ENCODE measurements at places on chromosomes 1 and 21.

DNA sequence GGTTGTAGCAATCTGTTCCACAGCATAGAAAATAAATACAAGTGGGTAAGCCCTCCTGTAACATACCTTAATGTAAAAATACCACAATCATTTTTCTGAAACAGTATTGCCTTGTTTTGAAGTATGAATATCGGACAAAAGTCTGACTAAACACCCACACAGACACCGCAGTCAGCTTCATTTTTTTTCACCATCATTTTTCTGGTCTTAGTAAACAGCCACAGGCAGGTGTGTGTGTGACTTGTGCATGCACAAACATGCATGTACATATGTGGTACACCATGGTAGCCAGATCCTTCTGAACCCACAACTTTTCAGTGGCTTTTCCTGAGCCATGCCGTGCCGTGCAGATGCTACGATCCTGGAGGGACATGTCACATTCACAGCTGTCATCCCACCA is 261.7 kb downstream of the PCP4 start:
- DNase-seq, result no peak

DNA sequence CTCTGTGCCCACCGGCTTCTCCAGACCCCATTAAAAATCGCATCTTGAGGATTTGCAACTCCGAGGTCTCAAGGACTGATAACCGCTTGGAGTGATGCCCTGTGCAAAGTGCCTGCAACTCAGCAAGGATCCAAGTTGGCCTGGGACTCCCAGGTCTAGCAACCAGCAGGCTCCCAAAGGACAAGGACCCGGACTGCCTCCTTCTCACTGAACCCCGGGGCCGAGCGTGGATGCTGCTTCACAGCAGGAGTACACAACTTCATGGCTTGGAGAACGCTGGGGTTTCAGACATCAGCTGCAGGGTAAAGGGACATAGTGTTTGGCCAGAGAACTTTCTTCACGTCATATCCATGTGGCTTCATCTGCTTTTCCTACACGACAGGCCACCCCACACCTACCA is 65.2 kb downstream of the ATP5PO start:
- no peak for DNase-seq

DNA sequence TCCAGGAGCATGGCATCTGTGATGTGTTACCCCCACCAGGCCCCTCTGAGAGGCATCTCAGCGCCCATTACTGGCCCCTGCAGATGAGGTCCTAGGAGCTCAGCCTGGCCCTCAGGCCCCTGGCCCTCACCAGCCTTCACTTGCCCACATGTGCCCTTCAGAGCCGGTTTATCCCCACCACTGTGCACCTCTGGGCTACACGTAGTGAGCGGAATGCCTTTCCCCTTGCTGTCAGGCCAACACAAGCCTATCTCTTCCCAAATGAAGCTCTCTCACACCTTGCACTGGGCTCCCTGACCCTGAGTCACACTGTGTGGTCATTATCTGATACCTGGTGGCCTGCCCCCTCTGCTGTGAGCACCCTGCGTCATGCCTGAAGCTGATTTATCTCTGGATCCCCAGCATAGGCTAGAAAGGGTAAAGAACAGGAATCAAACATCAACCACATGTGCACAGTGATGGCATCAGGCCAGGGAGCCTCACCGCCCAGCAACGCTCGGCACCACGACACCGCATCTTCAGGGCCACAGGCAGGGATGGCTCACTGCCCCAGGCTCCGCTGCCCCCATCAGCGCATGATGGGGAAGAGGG is 49.1 kb downstream of the GLIS1 start:
- DNase-seq, result no peak

GRCh38 chr1:44698138-44698537 is 23.6 kb downstream of the ARMH1 start:
- no peak for DNase-seq

DNA sequence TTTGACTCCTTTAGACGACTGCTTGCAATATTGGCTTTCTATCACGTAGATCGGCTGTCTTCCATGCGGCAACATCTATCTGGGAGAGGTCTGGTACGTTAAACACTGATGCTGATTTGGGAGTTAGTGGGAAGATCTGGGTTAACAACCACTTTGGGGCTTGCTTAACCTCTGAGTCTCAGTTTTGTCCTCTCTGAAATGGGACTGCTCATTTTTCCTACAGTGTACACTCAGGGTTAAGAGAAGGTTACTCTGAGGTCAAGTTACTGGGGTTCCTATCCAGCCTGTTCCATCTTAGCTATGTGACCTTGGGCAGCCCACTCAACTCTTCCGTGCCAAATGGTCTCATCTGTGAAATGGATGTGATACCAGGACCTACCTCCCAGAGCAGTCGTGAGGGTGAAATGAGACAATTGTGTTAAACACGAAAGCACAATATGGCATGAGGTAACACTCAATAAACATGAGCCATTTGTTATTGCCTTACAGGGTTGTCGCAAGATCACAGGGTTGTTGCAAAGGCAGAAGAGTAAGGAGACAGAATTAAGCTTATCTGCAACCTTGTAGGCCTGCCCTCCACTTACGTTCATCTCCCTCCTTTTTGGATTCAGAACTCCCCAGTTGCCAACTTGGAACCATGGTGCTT is 5.6 kb downstream of the ABCA4 start:
- DNase-seq, result no peak

DNA sequence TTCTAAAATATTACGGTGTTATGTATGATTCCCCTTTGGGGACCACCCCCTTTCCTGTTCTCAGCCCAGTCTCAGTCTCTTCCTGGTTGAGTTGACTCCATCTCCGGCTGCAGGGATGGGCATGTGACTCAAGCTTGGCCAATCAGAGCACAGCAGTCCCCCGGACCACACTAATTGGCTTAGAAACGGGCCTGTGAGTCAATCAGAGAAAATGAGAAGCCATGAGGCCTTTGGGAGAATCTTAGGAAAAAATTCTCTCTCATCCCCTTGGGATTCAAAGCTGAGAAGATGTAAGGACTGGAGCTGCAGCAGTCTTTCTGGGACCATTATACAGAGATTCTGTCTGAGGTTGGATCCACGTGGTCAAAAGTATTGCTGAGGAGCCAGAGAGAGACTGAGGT is 10.7 kb upstream of the FHAD1 start:
- DNase-seq, result no peak

DNA sequence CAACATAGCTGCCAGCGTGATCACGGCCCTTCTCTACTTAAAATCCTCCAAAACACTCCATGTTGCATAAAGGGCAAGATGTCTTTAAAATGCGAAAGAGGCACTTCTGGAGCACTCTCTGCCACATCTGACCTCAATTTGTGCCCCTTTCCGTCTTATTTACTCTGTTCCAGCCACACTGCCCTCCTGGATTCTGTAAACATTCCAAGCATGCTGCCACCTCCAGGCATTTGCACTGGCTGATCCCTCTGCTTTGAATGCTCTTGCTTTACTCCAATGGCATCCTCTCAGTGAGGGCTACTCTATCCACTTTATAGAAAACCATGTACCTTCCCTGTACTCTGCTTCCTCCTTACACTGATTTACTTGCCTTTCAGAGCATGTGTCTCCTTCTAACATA is 5.3 kb upstream of the RGS7 start:
- DNase-seq, result no peak

DNA sequence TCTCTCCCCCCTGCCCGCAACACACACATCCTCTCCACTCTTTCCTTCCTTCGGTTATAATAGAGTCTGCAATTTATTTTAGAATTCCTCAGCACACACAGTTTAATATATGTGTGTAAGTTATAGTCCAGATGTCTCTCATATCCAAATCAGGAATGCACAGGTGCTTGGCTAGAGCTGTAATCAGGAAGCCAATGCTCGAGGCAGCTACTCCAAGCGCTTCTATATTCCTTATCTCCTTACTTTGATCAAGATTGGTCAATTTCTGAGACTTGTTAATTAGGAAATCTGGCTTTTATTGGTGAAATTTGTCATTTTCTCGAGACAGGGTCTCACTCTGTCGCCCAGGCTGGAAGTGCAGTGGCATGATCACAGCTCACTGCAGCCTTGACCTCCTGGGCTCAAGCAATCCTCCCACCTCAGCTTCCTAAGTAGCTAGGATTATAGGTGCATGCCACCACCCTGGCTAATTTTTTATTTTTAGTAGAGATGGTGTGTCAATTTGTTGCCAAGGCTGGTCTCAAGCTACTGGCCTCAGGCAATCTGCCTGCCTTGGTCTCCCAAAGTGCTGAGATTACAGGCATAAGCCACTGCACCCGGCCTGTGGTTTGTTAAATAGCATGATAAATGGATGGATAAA is 27.7 kb downstream of the RPL5 start:
- no peak for DNase-seq

DNA sequence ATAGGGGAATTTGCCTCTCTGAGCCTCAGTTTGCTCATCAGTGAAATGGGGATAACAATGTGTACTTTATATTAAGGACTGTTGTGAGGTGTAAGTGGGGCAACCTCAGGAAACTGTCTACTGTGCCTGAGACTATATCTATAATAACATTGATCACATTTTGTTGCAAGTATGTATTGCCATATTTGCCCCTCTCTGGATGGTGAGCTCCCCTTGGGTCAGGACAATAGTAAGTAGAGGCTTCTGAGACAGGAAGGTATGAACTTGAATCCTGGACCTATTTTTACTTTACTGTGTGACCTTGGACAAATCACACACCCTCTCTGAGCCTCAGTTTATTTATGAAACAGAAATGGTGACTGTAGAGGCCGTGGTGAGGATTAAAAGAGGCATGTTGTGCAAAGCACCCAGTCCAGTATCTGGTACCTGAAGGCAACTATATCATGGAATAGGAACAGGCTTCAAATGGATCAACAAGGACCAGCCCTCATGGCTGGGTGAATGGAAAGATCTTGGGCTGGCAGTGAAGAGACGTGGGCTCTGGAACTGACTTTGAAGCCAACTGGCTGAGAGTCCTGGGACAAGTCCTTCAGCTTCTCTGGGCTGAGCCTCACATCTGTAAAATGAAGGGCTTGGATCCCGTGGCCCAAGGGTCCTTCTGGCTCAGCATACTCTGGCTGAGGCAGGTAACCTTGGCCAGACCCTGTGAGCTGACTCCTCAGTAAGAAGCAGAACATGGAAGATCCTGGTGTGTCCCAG is 35.0 kb upstream of the ID3 start:
- DNase-seq, result no peak

DNA sequence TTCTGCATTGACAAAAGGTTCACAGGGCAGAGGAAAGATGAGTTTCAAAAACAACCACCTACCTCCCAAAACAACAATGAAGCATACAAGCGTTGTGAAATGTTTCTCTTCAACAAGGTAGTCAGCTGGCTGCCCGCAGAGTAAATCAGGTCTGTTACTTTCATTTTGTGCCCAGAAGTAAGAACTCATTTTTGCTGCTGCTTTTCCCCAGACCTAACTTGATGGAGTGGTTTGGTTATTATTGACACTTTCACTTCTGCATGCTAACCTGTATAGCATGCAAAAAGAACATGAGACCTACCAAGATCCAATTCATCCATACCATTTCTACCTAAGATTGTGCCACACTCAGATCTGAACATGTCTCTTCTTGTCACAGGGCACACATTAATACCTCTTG is 1.3 kb downstream of the SLC9C2 start:
- no peak for DNase-seq

DNA sequence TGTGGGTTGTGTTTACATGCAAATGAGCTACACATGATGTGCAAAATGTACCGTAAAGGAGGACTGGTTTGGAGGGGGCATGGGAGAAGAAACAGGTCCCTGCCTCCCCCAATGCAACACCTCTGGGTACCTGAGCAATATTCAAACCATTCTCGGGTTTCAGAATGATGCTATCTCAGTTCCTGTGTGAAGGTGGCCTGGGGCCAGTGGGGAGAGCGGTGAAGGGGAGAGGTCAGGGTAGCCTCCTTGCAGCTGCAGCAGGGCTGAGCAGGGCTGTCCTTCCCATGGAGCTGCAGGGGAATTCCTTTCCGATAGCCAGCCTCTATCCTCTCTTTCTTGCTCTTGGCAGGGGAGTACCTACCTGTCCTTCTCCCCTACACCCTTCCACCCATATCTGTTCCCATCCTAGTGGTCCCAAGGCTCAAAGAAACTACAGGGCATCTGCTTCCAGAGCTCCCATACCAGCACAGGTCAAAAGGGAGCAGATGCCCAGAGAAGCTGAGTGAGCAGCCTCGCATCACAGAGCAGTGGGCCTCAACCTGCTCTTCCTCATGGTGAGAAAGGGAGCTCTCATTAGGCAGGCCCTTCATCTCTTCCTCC is 11.9 kb downstream of the MEF2D start:
- DNase-seq, result peak; percentile 78

Data from activated CD4-positive, alpha-beta memory T cell treated with anti-CD3 and anti-CD28 coated beads for 36 hours (primary cell).